ENCODE measurements at places on chromosomes 1 and 21.

DNA sequence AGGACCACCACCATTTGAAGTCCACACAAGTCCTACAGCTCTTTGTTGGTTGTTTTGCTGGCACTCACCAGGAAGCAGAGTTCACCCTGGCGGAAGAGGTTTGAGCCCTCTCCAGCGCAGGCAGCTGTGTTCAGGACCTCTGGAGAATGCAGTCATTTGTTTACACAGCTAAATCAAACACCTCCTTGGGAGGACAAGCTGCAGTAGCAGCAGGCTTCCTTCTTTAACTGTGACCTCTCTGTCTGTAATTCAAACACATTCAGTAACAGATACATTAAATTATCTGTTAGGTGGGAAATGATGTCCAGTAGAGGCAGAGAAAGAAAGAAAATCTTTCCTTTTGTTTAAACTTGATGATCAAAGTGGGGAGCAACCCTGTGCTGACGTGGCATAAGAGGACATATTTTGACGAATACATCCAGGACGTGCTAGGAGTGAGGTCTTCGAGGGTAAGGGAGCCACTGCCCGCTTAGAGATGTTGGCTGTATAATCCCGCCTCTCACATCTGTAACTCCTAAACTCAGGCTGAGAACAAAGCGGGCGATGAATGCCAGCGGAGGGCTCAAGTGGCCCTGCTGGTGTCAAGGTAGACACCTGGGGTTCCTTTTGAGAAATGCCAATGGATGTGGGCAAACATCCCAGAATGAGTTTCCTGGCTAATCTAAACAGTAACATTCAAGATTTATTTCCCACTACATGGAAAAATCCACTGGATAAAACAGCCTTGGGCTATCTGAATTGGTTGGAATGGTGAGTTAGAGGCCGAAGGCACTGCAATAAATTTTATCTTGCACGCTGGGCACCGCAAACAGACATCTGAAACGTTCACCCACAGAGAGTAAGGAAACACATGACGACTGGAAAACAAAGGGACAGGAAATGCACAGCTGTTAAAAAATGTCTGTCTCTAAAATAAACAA is 51.7 kb downstream of the ABCA4 start:
- no peak for DNase-seq

DNA sequence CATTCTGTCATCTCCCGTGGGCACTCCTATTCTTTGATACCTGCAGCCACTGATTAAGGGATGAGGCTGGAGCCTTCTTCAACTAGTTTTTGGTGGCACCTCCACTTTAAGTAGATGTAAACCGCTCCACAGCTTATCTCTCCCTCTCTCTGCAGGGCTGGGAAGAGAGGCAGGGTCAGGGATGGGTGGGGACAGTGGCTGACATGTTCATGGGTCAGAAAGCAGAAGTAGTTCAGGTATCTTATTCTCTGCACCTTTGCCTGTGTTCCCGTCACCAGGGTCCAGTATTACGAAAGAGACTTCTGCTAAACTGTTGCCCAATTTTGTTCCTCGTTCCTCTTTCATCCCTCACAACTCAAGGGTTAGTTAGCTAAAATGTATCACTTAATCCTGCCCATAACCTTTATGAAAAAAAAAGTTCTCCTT is 51.7 kb upstream of the EDEM3 start:
- DNase-seq = no peak

DNA sequence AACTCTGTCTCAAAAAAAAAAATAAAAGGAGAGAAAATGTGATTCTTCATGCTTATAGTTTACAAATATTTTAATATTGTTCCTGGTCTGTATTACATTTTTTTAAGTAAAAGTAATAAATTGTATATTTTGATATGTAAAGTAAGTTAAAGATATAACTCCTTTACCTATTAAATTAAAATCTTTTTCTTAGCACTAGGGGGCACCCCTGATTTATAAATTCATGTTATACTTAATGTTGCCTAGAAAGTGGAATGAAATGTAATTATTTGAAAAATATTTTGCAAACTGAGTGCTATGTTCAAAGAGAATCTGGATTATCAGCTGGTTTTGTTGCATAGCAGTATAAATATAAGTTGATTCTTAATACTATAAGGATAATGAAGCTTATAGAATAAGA is 49.2 kb downstream of the RALGPS2 start:
- DNase-seq = no peak

DNA sequence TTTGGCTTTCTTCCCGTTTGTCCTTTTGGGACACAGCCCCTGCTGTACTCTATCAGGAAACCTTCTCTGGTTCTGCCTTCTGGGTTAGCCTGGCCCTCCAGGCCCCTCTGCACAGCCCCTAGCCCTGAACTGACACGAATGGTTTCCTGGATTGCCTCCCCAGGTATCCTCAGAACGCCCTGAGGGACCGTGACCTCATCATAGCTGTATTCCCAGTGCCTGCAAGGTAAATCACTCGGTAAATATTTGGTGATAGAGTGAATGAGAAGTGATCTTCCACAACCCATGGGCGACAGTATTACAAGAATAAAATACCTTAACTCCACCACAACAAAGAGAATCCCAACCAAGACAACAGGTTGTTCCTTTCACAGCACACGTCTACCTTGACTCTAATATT is 637.2 kb downstream of the SMYD3 start:
- DNase-seq = no peak

DNA sequence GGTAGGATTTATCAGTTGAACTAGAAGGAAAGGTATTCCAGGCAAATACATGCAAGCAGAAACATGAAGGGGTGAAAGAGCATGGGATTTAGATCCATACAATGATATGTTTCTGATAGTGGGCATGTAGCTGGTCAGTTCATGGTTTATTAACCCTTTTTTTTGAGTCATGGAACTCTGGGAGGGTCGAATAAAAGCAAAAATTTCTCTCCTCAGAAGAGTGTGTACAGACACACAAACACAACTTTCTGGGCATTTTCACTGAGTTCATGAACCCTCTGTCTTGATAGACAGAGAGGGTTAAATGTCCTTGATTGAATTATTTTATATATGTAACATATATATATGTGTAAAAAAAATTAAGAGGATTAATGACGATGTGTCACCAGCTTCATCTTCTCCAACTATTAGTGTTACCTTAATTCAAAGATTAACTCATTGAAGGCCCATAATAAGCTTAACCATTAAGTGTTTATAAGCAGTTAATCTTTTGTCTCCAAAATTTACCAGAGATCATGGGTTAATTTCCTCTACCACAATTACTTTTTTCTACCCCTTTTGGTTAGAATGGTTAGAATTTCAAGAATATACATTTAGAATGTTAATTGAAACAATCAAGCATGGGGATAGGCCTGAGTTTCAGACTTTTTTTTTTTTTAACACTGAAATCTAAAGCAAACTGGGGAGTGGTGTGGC is 4.6 kb downstream of the JUN start:
- DNase-seq = no peak
